ENCODE measurements at places on chromosomes 4 and X.

DNA sequence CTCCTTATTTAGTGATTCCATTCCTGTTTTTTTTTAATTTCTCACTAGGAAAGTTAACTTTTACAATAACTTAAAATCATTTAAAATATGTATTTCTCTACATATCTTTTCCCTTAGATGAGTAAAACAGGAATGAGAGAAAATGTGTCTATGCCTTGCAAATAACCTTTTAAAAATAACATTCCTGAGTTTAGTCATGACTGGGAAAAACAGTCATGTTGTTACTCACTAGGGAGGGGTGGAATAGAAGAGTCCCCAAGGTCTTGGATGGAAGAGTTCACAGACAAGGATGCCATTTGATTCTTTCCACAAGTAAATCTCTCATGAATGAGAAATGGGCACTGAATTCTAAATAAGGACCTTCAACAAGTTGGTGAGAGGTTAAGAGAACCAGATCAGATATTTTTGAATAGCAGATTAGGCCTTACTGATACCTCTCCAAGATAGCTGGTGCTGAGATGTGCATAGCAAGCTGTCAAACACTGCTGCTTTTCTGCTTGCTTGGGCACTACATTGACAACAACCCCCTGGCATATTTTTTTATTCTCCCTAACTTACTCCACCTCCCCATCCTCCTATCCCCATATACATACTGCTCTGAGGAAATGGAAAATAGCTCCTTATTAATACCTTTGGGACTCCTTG is 25.1 kb downstream of the UGDH start:
- no peak overlapping the region for H3K4me3 ChIP-seq
- peaks cover 66% of the 10 kb centered on the region for H3K36me3 ChIP-seq
- DNase-seq: no peak
- no peaks in the 10 kb centered on the region for H3K27me3 ChIP-seq
- H3K27ac ChIP-seq: no peak overlapping the region
- H3K4me1 ChIP-seq: no peaks in the 10 kb centered on the region

DNA sequence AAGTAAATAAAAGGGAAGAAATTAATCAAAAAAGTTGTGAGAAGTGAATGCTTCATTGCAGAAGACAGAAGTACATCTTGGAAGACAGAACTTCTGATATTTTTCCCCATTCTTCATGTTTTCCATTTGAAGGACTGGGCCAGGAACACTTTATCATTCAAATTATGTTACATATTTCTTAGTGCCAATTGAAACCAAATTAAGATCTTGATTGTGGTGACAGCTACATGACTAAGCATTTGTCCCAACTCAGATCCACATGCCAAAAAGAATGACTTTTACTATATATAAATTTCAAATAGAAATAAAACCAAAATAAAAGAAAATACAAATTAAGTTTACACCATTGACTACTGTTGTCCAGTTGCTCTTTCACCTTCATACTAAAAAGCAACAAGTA is 14.0 kb upstream of the FGF5 start:
- no peaks in the 10 kb centered on the region for H3K4me1 ChIP-seq
- H3K27me3 ChIP-seq: no peaks in the 10 kb centered on the region
- no peaks in the 10 kb centered on the region for H3K36me3 ChIP-seq
- no peak overlapping the region for H3K27ac ChIP-seq
- DNase-seq: no peak

DNA sequence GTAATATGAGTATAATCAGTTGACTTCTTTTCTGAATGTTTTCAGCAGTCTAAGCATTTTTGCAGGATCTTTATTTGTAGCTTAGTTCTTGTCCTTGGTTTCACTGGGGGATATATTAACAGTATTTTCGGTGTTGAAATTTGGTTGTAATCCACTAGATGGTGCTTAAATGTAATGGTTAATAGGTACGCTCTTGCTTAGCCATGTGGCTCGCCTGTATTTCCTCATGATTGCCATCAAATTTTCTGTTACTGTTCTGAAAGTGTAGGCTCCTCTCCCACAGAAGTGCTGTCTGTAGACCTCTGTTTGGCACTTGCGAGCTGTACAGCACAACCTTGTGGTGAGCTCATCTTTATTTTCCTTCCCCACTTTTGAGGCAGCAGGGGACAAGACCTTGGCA is 3.9 kb upstream of the FAAH2 start:
- no peaks in the 10 kb centered on the region for H3K4me1 ChIP-seq
- H3K27me3 ChIP-seq: no peaks in the 10 kb centered on the region
- no peak overlapping the region for H3K4me3 ChIP-seq
- no peak for DNase-seq

- H3K4me3 ChIP-seq: no peak overlapping the region
- no peaks in the 10 kb centered on the region for H3K4me1 ChIP-seq
- DNase-seq: no peak
Observed at GRCh38 chr4:108337923-108338322, 169.2 kb upstream of the LEF1 start.

DNA sequence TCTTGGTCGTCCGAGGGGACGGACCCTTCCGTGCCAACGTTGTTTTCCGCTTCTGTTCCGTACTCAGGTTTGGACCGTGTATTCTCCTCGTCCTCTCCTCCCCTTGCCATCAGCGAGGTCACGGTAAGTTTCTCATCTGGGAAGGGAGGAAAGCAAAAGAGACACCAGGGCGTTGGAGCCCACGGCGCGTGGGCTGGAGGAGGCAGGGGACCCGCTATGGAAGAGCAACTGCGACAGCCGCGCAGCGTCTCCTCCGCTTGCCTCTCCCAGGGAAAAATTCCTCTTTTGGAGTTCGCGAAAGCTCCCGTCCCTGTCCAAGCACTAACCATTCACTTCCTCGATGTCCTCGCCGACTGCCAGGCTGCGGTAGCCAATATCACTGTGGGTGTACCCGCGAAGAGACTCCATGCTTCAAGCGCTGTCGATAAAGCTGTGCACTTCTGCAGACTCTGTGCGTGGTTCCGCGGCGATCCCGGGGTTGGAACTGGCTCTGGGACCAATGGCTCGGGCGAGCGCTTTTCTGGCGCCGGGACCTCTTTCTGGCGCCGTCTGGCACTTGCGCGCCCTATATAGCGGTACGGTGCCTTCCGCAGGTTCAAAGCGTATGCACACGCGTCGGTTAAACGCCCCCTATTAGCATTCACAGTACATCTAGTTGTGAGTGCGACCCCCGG is at the start of gene ESX1:
Gene ESX1 (minus strand): TSS at position 492 of the 674 bp plus-strand sequence. CDS start 84 bp downstream, at position 408.
- no peaks in the 10 kb centered on the region for H3K36me3 ChIP-seq
- H3K27me3 ChIP-seq: peaks cover 4% of the 10 kb centered on the region
- H3K4me1 ChIP-seq: no peaks in the 10 kb centered on the region
- H3K27ac ChIP-seq: no peak within 1 kb of the TSS
- DNase-seq: no peak
- H3K4me3 ChIP-seq: no peak within 1 kb of the TSS

DNA sequence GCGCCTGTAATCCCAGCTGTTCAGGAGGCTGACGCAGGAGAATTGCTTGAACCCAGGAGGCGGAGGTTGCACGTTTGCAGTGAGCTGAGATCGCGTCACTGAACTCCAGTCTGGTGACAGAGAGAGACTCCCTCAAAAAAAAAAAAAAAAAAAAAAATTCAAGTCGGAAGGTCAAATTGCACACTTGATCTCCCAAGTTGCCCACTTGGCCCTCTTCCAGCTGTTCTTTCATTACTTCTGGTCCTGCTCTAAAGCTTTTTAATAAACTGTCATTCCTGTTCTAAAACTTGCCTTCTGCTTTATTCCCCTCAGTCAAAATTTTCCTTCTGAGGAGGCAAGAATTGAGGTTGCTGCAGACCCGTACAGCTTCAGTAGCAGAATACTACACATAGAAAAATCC is 2358.0 kb downstream of the ARAP2 start:
- H3K27me3 ChIP-seq: no peaks in the 10 kb centered on the region
- H3K36me3 ChIP-seq: no peaks in the 10 kb centered on the region
- no peaks in the 10 kb centered on the region for H3K4me1 ChIP-seq
- H3K27ac ChIP-seq: no peak overlapping the region

DNA sequence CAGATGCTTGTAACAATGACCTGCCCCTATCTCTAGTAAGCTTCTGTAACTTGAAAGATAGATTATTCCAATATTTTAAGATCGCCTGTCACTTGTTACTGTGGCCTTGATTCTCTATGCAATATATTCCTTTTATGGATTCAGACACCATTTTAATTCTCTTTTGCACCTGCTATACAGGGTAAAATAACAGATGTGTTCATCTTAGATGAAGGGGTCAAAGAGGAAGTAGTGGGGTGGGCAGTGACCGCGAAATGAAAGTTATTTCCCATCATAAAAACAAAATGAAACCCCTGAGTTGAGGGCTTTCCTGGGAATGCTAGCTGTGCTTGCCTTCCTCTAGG is 175.9 kb downstream of the TSPAN5 start:
- no peaks in the 10 kb centered on the region for H3K4me1 ChIP-seq
- DNase-seq: no peak
- H3K36me3 ChIP-seq: no peaks in the 10 kb centered on the region

DNA sequence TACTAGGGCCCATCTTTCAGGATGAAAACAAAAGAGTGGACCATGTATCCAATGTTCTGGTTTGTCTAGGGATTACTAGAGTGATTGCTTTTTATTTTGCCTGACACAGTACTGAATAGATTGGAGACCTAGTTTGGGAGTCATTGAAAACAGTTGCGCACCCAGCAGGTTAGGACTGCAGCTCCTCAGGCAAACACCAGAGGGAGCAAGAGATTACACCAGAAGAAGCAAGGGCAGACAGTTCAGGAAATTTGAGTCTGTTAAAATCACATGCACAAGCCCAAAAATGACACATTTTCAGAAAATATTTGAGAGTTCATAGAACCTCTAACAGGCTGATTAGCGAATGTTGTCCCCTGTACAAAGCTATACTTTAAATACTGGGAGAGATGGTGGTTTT is 55.6 kb downstream of the CYLC1 start:
- no peaks in the 10 kb centered on the region for H3K27me3 ChIP-seq
- no peaks in the 10 kb centered on the region for H3K36me3 ChIP-seq
- no peaks in the 10 kb centered on the region for H3K4me1 ChIP-seq
- no peak for DNase-seq
- H3K27ac ChIP-seq: no peak overlapping the region
- H3K4me3 ChIP-seq: no peak overlapping the region

GRCh38 chr4:124066595-124066994 is 645.9 kb downstream of the ANKRD50 start:
- DNase-seq: no peak
- no peaks in the 10 kb centered on the region for H3K4me1 ChIP-seq
- H3K36me3 ChIP-seq: no peaks in the 10 kb centered on the region
- no peak overlapping the region for H3K4me3 ChIP-seq
- H3K27me3 ChIP-seq: no peaks in the 10 kb centered on the region

GRCh38 chr4:124337874-124338273 is 374.7 kb downstream of the ANKRD50 start:
- no peaks in the 10 kb centered on the region for H3K27me3 ChIP-seq
- H3K36me3 ChIP-seq: no peaks in the 10 kb centered on the region

DNA sequence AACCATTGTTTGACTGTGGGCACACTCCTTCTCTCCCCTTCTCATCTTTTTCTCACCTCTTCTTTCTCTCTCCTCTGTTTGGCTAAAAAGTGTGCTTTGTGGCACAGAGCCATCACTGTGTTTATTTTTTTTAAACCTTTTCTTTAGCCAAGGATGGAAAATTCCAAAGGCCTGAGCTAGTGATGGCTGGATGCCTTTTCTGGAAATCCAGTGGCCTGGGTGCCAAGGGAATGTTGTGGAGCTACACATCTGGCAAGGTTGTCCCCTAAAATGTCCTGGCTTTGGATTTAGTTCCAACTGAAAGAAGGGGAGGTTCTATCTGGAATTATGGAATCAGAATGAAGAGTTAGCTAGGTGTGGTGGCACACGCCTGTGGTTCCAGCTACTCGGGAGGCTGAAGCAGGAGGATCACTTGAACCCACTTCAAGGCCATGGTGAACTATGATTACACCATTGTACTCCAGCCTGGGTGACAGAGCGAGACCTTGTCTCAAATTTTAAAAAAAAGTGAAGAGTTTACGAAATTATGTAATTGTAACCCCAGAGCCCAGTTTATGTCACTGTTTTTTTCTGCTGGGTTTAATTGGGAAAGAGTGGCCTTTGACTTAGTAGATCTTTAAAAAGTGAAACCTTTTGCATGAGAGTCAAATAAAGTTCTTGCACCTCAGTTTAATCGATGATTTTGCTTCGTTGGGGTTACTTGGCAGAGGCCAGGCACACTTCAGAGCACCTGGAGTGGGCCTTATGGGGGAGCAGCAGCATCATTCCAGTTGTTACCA is 17.7 kb downstream of the DOCK11 start:
- DNase-seq: no peak
- H3K4me3 ChIP-seq: no peak overlapping the region
- no peaks in the 10 kb centered on the region for H3K36me3 ChIP-seq
- H3K27ac ChIP-seq: peak overlapping the region; percentile 65
- peaks cover 11% of the 10 kb centered on the region for H3K4me1 ChIP-seq

GRCh38 chr4:144655491-144655890 is 9.5 kb downstream of the HHIP start:
- no peak overlapping the region for H3K4me3 ChIP-seq
- no peak for DNase-seq
- no peaks in the 10 kb centered on the region for H3K4me1 ChIP-seq
- H3K27me3 ChIP-seq: no peaks in the 10 kb centered on the region

GRCh38 chr4:1283711-1284110 is 6.0 kb upstream of the MAEA start:
- no peaks in the 10 kb centered on the region for H3K36me3 ChIP-seq
- no peak for DNase-seq
- no peaks in the 10 kb centered on the region for H3K4me1 ChIP-seq
- H3K27ac ChIP-seq: no peak overlapping the region
- no peaks in the 10 kb centered on the region for H3K27me3 ChIP-seq

- H3K36me3 ChIP-seq: peaks cover 37% of the 10 kb centered on the region
- no peak overlapping the region for H3K4me3 ChIP-seq
- H3K4me1 ChIP-seq: no peaks in the 10 kb centered on the region
- H3K27ac ChIP-seq: no peak overlapping the region
Observed at GRCh38 chr4:122879001-122879400, 43.4 kb downstream of the NUDT6 start.

DNA sequence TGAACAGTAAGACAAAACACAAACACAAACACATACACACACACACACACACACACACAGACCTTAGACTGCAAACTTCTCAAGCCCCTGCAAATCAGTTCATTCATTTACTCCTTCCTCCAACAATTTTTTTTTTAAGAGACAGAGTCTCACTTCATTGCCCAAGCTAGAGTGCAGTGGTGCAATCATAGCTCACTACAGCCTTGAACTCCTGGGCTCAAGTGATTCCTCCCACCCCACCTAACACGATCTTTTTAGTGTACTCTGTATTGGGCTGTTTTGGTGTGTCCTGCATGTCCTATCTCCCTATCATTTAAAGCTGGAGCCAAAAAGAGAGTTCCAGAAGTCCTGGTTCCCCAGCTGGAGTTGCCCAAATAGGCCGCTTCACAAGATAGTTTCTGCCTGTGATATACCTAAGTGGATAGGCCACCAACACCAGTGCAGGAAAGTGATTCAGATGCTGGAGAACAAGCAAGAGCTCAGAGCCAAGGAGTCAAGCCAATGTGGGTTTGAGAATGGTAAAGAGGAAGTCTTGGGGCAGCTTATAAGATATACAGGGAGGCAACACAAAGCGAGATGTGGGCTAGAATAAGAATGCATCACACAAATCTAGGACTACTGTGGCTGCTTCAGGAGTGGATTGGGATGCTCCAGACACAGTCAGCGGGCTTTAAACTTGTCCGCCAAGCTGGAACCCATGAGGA is 85.4 kb upstream of the RAPGEF2 start:
- H3K36me3 ChIP-seq: no peaks in the 10 kb centered on the region
- H3K4me1 ChIP-seq: peaks cover 13% of the 10 kb centered on the region
- no peak for DNase-seq
- no peak overlapping the region for H3K4me3 ChIP-seq
- H3K27me3 ChIP-seq: no peaks in the 10 kb centered on the region

- no peak overlapping the region for H3K27ac ChIP-seq
- H3K36me3 ChIP-seq: no peaks in the 10 kb centered on the region
- no peaks in the 10 kb centered on the region for H3K4me1 ChIP-seq
- DNase-seq: no peak
- no peaks in the 10 kb centered on the region for H3K27me3 ChIP-seq
Observed at GRCh38 chrX:8484360-8484949, 19.8 kb downstream of the VCX3B start.
